ENCODE measurements at places on chromosomes 7 and 10. TPM values are rescaled to one million over a fixed set of nuclear protein-coding genes. Genes with fewer than 3 reads are reported as not detected.

DNA sequence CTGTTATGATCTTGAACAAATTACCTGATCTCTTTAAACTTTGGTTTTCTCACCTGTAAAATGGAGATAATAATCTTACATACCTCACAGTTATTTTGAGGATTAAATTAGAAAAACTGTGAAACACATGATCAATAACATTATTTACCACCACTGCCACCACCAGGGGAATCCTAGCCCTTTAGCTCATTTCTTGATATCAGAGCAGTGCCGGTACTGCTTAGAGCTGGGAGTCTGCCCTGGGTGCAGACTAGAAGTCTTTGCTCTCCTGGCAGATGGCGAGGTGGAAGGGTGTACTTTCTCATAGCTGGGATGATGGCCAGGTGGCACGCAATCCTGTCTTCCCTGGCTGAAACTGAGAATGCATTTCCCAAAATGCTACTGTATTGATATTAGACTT lies 12.7 kb upstream of the EFCAB10 start:
- no peak for DNase-seq

DNA sequence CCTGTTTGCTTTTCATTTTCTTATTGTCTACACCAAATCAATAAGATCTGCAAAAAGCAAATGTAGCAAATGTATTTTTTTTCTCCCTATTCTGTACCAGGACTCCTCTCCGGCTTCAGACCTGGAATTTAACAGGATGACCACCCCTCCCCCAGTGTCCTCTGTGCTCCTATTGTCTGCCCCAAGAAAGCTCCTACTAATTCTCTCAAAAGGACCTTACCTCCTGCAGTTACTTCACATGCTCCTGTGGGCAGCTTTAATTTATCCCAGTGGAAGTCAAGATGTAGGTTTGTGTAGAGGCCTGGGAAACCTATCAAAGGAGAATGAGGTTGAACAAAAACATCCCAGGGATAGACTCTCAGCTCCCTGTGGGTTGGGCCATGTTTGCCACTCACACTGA lies 31.3 kb downstream of the PLXNA4 start:
- no peak for DNase-seq

DNA sequence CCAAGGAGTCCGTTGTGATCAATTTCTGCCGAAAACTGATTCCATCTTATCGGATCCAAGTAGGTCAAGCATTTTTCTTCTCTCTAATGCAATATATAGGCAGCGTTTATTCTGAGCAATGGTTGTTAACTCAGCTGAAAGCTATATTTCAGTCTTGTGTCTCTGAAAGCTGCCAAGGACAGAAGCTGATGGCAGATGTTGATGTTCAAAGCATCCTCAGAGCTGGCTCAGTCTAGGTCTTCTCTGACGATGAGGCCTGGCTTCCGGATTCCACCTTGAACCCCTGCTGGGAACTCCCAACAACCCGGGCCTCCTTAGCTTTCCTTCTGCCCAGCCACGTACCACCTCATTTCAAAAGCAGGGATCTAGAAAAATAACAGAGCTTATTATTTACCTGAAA lies 863.6 kb downstream of the NRG3 start:
- DNase-seq: no peak

- no peak for DNase-seq
Measured at GRCh38 chr10:116715341-116715740, 27.0 kb downstream of the HSPA12A start.

DNA sequence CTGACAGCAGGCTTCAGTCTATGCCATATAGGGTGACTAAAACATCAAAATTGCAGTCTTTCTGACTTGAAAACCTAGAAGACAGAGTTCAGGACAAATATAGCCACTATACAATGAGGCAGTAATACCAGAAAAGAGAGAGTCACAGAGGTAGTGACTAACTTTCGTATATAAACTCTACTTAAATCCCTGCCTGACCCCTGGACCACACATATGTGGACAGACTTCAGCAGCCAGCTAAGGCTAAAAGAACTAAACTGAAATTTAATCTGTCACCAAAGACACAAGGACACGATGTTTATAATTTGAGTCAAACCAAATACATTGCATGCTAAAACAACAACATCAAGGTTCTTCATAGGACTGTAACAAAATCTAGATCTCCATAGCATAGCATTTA lies 64.6 kb upstream of the MACROH2A2 start:
- DNase-seq: no peak

- DNase-seq: no peak
Measured at GRCh38 chr7:154438571-154439367, 386.6 kb downstream of the DPP6 start.

- DNase-seq: no peak
Measured at GRCh38 chr10:102367441-102367840, 28.1 kb upstream of the NFKB2 start.

GRCh38 chr7:129341816-129342806 lies 92.1 kb upstream of the STRIP2 start:
- no peak for DNase-seq

DNA sequence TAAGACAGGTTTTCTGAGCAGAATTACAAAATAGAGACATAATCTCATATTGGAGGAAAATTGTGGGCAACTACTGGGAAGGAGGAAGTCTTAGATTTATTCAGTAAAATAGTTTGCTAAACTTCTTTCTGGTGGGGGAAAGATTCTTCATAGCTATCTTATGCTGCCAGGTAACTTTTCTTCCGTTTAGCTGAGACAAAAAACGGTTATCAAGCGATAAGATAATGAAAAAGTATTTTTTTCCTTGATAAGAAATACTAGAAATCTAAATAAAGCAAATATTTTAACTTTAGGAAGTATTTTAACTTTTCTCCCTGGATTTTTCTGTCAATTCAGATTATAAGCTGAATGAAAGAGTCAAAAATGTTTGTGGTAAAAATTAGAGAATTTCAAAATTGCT lies 52.3 kb downstream of the JMJD1C start:
- DNase-seq: no peak

SLC18A3 gene
- 0.11 TPM for total RNA-seq

GRCh38 chr10:6386346-6386745 lies 183.6 kb downstream of the PFKFB3 start:
- no peak for DNase-seq

ZPBP gene
- total RNA-seq: 0.21 TPM

JAZF1 gene
- 31.9 TPM for total RNA-seq

STEAP1 gene
- total RNA-seq: 5.8 TPM

EPHB6 gene
- 10.8 TPM for total RNA-seq

SRRT gene
- 31.2 TPM for total RNA-seq

AKR1C3 gene
- total RNA-seq: 13.4 TPM

DNA sequence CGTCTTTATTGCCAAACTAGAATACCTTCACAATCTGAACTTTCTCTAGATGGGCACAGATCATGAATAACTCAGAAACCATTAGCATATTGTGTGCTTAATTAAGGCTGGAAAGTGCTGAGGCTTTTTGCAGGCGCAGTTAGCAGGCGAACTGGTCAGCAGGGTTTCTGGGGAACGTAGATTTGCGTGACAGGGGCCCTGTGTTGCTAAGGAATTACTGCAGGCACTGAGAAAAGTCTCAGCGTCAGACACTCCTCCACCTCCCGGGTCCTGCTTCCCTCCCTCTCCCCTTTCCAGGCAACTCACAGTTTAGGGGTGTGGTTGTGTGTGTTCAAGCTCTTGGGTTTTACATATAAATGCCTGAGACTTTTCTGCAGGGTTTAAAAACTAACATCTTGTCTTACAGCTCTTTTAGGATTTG lies 2.2 kb downstream of the MAP3K8 start:
- no peak for DNase-seq

GRCh38 chr10:43318456-43318855 lies 51.6 kb upstream of the RASGEF1A start:
- no peak for DNase-seq

GRCh38 chr7:55244006-55244745 lies 121.0 kb upstream of the LANCL2 start:
- DNase-seq: no peak

- DNase-seq: no peak
Measured at GRCh38 chr10:59887006-59887405, 19.4 kb downstream of the CCDC6 start.

DNA sequence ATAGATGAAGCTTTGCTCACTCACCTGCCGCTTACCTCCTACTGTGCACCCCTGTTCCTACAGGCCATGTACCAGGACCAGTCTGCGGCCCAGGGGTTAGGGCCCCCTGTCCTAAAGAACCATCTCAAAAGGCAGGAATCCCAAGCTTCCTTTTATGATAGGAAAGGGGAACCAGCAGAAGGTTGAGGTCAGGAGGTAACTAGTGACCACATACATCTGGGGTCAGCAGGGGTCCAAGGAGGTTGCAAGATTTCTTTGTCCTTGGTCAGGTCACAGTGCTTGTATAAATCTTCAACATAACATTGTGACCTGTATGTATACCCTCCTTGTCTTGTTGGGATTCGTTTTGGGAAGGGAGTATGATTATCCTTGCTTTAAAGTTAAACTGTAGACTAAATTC lies 73.8 kb downstream of the OAT start:
- DNase-seq: no peak

GRCh38 chr10:63375458-63375857 lies 90.3 kb downstream of the JMJD1C start:
- DNase-seq: no peak

DNA sequence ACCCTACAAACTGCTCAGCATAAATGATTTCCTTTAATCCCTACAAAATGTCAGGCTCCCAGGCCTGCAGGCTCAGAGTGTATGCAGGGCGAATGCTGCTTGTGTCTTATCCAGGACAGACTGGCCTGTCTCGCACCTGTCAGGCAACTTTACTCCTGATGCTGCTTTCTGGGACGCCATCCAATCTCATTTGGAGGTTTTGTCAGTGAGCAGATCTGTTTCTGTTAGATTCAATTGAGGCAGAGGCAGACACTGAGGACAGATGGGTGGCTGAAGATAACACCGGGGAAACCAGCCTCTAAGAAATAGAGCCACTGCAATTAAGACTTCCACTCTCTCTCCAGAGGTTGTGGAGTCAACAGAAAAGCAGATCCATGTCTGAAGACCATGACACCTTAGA lies 115.6 kb downstream of the DPP6 start:
- DNase-seq: no peak

DNA sequence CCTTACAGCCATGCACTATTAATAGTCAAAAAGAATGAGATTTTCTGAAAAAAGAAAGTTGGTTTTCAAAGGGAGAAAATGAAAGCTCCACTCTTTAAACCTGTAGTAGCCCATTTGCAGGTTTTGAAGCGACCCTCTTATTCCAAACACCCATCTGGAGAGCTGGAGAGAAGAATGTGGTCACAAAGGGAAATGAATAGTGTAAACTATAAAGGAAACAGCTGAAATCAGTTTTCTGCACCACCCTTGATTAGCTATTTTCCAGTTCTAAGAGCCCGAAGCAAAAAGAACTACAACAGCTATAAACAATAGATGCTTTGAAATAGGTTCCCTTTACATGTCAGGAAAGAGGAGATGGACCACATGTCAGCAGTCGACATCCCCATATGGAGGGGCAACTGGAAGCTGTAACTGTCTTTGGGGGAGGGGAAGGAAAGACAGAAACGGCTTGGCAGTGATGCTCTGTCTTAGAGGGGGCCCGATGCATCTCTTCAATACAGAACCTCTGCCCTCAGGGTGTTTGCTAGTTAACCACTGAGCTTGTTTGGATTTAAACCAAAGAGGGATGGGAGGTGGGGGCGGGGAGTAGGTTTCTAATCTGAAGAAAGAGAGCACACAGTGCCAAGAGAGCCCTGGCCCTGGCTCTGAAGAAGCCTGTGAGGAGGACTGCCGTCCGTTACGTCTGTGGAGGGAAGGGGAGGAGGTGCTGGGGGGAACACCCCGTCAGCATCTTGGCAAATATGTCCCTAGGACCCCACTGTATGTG lies 55.3 kb downstream of the CPVL start:
- DNase-seq: no peak

DNA sequence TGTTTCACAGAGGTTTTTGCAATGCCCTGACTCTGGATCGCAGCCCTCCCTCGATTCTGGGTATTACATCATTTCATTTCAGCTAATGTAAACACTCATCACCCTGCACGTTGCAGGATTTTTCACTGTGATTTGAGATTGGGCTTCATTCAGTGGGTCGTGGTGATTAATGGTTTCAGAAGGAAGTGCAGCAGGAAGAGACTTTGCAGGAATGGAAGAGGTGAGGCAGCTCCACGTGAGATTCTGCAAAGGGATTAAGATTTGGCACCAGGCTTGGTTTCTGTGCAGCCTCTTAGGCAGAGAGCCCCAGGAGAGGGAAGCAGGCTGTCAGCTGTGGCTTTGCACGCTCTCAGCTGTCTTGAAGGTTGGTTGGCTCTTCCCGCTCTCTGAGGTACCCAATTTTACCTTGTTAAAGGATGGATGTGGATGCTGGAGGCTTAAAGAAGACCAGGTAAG lies 95.2 kb downstream of the PLCE1 start:
- DNase-seq: no peak

NEURL1 gene
- total RNA-seq: 5.2 TPM

DNA sequence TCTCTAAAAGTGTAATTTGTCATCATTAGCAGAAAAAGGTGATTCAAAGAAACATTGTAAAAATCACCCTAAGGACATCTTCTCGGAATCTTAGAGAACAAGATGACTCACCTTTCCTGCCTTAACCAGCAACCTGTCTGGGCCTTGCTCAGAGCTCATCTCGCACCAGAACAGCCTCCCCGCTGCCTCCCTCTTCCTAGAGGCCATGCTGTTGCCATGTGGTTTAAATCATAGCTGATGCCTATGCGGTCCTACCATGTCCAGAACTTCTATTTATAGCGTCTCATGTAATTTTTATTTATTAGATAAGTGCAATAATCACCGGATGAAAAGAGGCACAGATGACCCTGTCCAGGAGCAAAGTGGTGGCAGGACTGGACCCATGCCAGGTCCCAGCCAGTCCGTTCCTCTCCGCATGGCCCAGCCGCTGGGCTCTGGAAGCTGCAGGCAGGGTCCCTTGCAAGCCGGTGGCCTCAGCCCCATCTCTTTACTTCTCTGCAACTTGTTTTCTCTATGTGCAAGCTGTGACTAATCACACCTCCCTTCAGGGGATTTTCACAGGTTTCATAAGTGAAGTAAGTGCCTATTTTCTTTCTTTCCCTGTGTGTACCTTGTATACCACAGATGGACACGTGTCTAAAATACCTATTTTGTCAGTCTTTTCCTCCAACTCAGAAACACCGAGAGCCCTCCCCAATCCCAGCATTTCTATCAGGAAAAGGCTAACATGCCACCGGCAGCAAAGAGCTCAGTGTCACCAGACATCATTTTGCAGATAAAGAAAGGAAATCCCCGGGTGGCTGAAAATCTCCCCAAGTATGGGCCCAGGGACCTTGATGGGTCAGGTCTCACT lies 27.1 kb downstream of the KLF6 start:
- no peak for DNase-seq

DNA sequence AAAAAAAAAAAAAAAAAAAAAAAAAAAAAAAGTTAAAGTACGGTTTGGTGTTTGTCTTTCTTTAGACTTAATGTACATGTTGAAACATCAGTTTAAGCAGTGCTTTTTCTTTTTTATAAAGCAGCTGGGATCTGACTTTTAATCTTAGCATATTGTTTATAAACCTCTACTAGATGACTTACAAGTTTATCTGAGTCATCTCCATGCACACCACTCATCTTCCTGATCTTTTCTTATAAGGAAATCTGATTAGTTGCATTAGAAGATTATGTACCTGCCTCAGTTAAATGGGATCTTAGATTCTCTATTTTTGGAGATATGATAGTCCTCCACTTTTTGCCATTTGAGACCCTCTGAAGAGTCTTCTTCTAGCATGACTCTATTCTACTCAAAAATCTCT lies 391.9 kb upstream of the LRGUK start:
- no peak for DNase-seq

ANKRD61 gene
- not detected for total RNA-seq

DEPP1 gene
- 15.5 TPM for total RNA-seq

TWIST1 gene
- 22.9 TPM for total RNA-seq

GRCh38 chr10:71522442-71523144 lies 125.9 kb downstream of the CDH23 start:
- no peak for DNase-seq
